ENCODE measurements at places on chromosomes 4 and X.

GRCh38 chr4:7434766-7435150, at the start of gene PSAPL1:
Gene PSAPL1 (minus strand): TSS chr4:7434930. CDS start chr4:7434879, 51 bp downstream.
- no peak for DNase-seq

- DNase-seq: no peak
Measured at GRCh38 chr4:172881645-172882044, 287.0 kb upstream of the GALNT7 start.

DNA sequence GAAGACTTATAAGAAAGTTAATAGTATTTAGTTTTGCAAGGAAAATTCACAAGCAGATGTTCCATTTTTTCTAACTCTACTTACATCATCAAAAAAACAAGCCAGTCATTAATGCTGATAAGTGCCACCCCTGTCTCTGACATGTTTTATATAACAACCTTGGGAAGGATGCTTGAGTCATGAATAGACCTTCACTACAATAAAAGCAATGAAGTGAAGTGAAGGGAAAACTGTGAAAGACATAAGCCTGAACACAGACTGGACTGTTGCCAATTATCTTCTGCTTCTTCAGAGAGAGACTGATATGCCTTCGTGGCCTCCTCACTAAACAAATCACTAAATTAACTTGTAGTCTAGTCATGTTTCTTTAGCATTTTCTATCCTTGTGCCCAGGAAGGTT, 353.2 kb downstream of the PDHA2 start:
- DNase-seq: no peak

DNA sequence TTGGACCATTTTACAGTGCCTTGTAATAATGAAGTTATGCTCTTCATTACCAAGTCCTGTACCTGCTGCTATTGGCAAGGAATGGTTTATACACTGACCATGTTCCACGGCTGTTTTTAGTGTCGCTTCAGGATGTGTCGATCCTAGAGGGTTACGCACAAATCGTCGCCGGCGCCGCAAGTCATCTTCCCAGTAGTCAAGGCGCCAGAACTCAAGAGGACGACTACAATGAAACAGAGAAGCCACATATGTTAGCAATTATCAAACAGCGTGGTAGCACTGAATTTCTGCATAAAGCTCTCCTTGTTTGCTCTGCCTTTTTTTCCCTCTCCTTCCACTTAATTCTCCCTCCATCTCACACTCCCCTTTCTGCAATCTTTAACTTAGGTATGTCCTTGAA, 17.0 kb downstream of the MAB21L2 start:
- no peak for DNase-seq

DNA sequence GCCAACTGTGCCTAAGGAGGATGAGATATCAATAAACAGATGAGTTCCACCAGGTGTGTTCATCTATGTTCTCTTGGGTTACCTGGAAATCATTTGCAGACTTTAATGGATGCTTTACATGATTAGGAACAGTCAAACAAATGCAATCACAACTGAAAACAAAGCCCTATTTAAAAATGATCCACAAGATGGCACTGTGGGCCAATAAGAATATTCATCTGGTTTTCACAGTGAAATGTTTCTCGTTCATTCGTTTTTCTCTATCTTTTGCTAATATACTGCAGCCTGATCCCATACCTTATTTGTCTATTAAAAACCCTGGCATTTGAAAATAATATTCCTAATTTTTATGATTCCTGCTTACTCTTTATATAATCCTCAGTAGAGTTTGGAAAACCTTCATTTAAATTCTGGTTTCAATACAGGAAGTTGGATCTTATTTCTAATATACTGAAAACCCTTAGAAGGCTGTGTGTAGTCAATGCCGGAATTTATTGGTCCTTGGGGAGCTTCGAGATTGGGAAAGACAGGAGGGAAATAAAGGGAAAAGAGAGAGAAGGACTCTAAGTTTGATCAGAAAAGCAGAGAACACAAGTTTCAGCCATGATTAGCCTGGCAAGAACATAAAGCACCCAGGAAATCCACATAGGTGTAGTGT, 63.8 kb upstream of the TAPT1 start:
- DNase-seq: no peak

GRCh38 chr4:183297675-183298074, 22.4 kb downstream of the CLDN22 start:
- no peak for DNase-seq

DNA sequence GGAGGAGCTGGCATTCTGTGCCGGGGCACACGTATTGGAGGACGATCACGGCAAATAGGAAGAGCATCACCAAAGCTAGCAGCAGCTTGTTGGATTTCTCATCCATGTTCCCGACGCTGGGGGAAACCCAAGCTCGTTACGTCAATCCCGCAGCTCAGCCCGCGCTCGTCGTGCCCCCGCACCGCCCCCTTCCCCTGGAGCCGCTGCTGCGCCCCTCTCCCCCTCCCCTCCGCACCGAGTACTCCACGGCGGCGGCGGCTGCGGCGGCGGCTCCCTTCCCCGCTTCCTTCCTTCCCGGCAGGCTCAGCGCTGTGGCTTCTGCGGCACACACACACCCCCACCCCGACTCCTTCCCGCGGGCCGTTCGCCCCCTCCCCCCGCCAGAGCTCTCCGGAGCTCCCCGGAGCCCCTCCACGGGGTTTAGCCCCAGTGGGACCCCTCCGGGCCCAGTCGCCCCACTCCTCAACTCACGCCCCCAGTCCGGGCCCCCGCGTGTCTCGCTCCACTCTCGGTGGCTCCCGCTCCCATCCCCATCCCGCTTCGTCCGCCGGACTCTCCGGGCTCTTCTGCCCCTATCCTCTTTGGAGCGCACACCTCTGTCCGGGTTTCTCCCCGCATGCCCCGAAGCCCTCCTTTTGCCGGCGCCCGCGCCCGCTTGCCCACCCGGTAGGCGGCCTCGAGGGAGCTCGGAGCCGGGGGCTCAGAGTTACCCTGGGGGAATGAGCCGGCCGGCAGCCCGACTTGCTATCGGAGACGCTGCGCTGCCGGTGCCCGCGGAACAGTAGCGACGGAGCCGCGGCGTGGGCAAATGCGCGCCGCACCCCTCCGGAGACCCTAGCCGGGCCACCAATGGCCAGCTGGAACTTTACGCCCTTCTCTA, 978 bp downstream of the HS6ST2 start:
- no peak for DNase-seq

GRCh38 chr4:114349543-114350175, 248.9 kb upstream of the UGT8 start:
- no peak for DNase-seq

GRCh38 chrX:48696909-48697727, 584 bp downstream of the SUV39H1 start:
- DNase-seq: no peak

- no peak for DNase-seq
Measured at GRCh38 chrX:68998716-68999115, 166.5 kb downstream of the PJA1 start.

- DNase-seq: no peak
Measured at GRCh38 chr4:26127851-26128337, 192.9 kb upstream of the RBPJ start.

DNA sequence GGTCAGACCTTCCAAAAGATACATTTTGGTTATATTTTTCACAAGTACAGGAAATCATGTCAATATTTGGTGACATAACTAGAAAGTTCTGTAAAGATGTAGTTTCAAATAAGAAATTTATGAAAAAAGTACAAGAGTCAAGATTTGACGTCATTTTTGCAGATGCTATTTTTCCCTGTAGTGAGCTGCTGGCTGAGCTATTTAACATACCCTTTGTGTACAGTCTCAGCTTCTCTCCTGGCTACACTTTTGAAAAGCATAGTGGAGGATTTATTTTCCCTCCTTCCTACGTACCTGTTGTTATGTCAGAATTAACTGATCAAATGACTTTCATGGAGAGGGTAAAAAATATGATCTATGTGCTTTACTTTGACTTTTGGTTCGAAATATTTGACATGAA, 536 bp downstream of the UGT2B7 start:
- DNase-seq: no peak

- no peak for DNase-seq
Measured at GRCh38 chr4:76830964-76831703, 66.8 kb downstream of the SOWAHB start.

GRCh38 chr4:72666910-72667309, 97.9 kb upstream of the ADAMTS3 start:
- no peak for DNase-seq

DNA sequence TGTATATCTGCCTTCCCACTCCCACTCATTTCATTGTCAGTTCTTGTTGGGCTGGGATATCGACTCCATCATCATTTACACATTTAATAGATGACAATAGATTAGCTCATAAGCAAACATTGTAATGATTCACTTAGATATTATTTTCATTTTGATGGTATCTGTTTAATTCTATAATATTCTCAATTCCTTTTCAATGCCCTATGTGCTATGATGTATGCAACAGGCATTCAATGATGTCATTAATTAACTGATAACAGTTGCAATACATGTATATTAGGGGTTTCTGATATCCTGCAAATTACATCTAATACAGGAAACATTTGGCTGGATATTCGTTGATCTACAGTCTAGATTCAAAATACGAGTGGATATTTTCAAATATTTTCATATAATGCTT, 850.5 kb downstream of the CCSER1 start:
- no peak for DNase-seq

GRCh38 chr4:70488748-70489147, 16.8 kb downstream of the MUC7 start:
- no peak for DNase-seq

DNA sequence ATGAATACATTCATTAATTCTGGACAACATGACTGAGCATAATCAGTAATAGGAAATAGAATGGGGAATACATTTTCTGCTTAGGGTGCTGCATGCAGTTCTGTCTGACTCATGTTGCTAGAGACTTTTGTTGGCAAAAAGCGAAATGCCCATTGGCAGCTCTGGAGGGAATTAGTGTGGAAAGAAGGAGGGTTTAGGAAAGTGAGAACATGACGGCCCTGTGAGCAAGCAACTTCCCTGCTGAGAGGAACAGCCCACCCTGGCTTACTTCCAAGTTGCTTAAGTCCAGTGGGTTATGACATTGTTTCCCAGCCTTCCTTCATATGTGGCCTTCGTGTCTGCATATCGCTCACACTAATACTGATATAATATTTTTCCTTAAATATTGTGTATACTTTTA, 13.8 kb downstream of the MAD2L1 start:
- no peak for DNase-seq

GRCh38 chrX:155767051-155767875, 113.9 kb upstream of the VAMP7 start:
- DNase-seq: no peak

GRCh38 chr4:5711479-5712184, 631 bp downstream of the EVC start:
- no peak for DNase-seq

DNA sequence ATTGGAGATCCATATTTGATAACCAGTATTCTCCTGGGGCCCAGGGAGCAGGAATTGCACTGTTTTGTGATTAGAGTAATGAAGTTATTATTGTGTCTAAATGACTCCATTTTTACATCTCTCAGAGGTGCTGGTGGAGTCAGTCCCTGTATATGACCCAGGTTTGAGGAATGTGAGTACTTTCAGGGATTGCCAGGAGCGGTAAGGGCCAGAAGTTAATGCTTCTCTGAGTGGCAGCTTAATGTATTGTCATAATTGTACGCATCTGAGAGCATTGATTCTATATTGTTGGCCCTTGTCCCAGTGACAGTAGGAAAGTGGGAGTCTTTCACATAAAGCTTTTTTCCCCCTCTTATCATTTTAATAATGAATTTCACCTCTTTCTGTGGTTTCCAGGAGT, 146.2 kb downstream of the GATB start:
- DNase-seq: no peak

DNA sequence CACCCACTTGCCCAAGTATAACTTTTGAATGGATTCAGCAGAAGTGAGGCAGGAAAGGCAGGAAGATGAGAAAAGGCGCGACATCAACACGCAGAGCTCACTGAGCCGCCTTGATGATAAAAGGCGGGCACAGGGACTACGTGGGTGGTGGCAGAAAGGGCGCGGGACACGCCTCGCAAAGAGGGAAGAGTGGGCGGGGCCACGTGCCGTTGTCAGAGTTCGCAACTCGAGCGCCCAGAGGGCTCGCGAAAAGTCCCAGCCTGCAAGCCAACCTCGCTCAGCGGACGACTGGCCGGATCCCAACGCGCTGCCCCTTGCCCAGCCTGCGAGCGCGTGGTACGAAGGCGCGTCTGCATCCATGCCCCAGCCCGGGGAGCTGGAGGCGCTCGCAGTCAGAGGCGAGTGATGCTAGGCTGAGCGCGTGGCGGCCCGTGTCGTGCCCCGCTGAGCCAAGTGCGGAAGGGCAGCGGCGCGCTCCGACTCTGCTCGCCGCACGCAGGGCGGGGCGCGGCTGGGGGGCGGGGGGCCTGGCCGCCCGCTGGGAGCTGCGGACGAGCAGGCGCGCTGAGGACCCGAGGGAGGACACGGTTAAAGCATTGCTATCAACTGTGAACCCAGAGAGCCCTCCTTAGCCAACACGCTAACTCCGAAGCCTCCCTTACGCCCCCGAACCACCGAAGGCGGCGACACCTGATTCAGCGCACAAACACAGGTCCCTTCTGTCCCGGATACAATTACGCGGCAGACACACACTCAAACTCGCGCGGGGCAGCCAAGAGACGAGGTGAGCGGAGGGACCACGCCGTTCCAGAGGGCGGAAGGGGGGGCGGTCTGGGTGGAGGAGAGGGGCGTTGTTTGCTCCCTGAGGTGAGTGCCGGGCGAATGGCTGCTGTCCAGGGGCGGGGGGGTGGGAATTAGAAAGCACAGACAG, at the start of gene UGT8:
Gene UGT8, plus strand, starts transcription at position 617 of the 931 bp plus-strand sequence. CDS start 24,074 bp downstream, outside the sequence.
- DNase-seq: no peak

DNA sequence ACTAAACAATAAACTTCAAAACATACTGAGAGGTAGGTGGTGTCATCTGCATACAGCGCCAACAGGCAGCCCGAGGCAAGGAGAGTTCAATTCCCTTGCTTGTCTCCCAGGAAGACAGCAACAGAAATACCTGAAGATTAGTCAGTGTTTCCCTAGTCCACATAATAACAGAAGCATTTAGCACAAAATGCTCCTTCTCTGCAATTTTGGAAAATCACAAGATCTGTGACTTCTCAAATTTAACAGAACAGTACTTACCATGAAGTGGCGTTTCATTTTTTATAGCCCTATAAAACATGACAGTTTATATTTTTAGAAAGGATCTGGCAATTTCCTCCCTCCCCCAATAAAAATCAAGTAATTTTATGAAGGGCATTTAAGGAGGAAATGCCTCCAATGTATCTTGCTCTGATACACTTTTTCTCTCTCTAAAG, 67.1 kb upstream of the MYOZ2 start:
- DNase-seq: no peak

GRCh38 chrX:17559728-17560379, 177.4 kb upstream of the SCML1 start:
- peak; percentile 12 for DNase-seq

GRCh38 chr4:181254771-181255170, 988.4 kb upstream of the TENM3 start:
- no peak for DNase-seq

GRCh38 chrX:79524642-79525041, 157.5 kb upstream of the ITM2A start:
- DNase-seq: no peak

DNA sequence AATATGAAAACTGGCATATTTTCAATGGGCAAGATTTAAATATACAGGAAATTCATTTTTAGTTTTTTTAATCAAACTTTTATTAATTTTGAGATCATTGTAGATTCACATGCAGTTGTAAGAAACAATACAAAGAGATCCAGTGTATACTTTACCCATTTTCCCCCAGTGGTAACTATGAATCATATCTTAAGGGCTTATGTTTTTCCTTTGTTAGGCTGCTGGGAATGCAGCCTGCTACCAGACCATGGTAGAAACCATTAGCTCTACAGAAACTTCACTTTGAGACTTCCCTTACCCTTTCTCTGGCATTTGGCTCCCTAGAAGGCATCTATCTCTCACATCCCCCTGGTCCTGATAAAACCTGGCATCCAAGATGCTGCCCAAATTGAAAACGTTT, 147.6 kb upstream of the EOLA2 start:
- no peak for DNase-seq

Measured in NCI-H2107 (cell line).